Stimulated activated CD4-positive, alpha-beta T cell treated with anti-CD3 and anti-CD28 coated beads, Interleukin-1b, Interleukin-23, amount 100 ng/mL, for 24 hours (primary cell): ENCODE measurements at places on chromosomes 12 and 14.

- DNase-seq = no peak
Measured at GRCh38 chr12:107007411-107007810, 20.5 kb upstream of the MTERF2 start.

DNA sequence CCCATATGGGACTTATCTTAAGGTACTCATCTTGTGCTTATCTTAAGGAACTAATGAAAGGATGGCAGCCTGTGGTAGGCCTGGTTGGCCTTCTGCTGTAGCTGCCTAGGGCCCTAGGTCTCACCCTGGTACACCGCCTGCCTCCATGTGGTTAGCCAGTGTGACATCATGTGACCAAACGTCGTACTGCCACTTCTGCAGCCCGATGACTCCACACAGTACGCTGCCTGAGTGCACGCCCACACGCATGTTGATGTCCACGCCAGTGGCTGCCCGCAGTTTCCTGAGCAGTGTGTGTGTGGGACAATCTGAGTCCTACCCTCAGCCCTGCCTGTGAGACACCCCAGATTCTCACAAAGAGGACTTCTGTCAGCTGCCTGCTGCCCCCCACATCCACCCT, 5.1 kb downstream of the ADCY4 start:
- no peak for DNase-seq

DNA sequence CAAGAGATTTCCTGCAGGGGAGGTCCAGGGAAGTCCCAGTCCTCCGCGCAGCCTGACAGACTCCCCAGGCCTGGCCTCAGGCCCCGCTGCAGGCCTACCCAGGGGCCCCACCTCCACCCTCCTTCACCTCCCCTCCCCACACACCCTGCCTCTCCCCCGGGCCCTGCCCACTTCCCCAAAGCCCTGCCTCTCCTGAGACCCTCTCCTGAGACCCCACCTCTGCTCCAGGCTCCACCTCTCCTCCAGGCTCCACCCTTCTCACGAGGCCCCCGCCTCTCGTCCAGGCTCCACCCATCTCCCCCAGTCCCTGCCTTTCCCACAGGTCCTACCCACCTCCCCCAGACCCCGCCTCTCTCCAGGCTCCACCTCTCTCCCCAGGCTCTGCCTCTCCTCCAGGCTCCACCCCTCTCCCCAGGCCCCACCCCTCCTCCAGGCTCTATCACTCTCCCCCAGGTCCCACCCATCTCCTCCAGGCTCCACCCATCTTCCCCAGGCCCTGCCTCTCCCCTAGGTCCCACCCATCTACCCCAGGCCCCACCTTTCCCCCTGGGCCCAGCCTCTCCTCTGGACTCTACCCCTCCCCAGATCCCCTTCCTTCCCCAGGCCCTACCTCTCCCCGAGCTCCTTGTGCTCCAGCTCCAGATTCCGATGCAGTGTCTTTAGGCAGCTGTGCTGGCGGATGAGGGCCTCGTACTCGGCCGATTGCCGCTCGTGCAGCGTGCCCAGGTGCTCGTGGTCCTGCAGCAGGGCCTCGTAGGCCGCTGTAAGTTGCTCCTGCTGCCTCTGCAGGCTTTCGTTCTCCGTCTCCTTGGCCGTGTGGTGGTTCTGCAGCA, 58.8 kb upstream of the GPR68 start:
- peak; percentile 40 for DNase-seq

- no peak for DNase-seq
Measured at GRCh38 chr12:90064852-90065801, 356.5 kb upstream of the ATP2B1 start.

- DNase-seq = no peak
Measured at GRCh38 chr14:25121337-25122129, 71.6 kb upstream of the STXBP6 start.

DNA sequence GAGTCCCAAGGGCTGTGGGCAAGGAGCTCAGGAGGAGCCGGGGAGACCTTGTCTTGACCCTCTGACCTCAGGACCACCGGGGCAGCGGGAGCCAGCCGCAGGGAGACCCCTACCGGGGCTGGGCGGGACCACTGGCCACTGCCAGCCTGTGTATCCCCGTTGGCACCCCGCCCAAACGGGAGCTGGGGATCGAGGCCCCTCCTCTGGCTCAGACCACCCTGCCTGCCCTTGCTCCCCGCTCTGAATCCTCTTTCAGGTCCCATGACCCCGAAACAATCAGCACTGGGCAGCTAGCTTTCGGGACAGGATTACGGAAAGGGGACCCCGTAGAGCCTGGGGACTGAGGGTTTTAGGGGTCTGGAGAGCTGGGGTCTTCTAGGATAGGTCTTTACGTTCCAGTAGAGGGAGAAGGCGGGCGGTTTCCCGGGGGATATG, 1.3 kb downstream of the GLI1 start:
- DNase-seq = no peak

DNA sequence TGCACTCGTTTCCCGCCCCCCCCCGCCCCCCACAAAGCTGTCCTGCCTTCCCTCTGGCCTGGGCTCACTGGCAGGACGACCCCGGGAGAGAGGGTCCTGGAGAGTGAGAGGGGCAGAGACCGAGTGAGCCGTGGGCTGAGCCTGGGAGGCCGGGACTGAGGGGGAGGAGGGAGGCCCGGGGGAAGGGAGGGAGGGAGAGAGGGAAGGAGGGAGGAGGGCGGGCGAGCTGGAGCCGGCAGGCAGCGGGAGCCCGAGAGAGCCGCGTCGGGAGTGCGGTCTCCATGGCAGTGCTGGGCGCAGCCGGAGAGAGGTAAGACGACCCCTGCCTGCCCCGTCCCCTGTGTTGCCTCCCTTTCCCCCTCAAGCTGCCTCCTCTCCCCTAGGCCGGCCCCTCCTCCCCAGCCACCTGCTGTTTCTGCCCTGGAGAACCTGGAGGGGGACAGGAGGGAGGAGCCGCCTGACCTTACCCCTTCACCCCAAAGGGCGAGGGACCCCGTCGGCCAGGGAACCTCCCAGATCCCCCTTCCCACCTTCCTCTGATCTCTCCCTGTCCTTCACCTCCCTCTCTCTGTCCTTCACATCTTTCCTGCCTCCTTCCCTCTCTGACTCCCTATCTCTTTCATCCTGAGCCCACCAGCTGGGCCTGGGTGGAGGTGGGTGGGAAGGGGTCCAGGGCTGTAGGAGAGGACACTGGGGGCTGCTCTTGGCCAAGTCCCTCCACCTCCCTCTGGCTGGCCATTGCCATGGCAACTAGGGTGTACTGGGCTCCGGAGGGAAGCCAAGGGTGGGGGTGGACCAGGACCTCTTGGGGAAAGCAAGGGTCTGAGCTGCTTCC, at the start of gene GPR162:
GPR162 (plus strand) TSS at position 231 of the 835 bp plus-strand sequence. CDS start 2,078 bp downstream, outside the sequence.
- no peak for DNase-seq

DNA sequence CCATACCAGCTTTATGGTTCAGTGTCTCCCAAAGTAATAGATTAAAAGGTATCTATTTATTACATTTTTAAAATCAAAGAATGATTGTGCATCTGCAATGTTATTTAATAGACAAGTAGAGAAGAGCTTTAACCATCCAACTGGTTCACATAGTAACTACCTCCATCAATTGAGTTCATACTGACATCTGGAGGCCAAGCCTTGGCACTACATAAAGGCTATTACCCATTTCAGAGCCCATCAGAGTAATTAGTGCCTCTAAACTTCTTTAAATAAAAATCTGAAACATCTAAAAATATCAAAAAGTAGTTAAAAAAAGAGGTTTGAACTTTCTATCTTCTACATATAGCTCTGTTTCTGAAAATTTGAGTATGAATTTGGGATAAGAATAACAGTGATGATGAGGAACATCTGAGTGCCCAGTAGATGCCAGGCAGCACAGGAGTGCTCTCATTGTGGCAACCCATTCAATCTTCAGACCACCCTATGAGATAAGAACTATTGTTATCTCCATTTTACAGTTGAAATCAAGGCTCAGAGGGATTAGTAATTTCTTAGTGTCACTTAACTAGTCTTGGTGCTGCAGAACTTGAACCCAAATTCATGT, 132.9 kb upstream of the DAAM1 start:
- DNase-seq = no peak

DNA sequence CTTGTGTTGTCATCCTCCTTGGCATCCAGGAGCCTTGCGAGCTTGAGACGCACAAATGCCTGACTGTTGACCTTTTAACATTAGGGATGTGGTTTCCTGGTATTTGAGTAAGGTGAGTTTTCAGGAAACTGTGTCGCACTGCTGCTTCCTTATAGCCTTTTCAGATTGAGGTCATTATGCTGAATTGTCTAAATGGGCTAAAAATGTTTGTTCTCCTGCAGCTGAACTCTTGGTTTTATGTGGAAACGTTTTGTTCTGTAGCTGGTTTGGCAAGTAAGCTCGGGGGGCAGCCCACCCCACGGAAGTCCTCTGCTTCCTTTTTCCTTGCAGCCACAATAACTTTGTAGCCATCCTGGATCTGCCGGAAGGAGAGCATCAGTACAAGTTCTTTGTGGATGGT, 5.7 kb downstream of the PRKAB1 start:
- no peak for DNase-seq

DNA sequence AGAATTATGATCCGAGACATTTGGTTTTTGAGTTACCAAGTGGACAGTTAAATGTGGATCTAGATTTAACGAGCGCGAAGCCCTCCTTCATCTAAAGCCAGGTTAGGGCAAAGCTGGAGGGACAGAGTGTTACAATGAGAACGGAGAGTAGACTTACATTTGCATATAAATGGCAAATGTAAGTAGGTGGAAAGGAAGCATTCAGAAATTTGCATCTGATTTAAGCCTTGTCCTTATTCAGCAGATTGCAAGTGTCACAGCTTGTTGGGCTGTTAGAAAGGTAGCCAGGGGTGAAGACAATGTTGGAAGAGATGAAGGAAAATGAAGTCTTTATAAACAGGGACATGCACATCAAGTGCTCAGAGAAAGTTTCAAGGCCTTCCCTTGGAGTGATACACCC, 806.2 kb downstream of the GALC start:
- DNase-seq = no peak

DNA sequence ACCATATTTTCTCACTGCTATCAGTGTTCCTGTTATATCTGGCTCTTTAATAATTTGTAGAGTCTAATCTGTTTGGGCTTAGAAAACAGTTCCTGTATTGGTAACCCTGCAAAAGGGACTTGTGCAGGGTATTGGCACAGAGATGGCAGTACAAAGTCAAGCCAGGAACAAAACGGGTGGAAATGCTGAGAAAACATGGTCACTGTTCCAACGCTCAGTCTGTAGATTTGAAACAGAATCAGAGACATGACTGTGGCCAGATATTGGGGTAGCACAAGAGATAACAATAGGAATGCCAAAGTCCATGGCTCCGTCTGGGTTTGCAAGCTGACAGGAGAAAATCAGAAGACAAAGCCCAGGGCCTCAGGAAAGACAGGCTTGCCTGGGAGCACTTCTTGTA, 290.7 kb upstream of the PDE3A start:
- no peak for DNase-seq

GRCh38 chr14:91912035-91912434, 35.5 kb downstream of the FBLN5 start:
- no peak for DNase-seq

- DNase-seq = no peak
Measured at GRCh38 chr14:55381040-55381439, 30.6 kb downstream of the ATG14 start.

DNA sequence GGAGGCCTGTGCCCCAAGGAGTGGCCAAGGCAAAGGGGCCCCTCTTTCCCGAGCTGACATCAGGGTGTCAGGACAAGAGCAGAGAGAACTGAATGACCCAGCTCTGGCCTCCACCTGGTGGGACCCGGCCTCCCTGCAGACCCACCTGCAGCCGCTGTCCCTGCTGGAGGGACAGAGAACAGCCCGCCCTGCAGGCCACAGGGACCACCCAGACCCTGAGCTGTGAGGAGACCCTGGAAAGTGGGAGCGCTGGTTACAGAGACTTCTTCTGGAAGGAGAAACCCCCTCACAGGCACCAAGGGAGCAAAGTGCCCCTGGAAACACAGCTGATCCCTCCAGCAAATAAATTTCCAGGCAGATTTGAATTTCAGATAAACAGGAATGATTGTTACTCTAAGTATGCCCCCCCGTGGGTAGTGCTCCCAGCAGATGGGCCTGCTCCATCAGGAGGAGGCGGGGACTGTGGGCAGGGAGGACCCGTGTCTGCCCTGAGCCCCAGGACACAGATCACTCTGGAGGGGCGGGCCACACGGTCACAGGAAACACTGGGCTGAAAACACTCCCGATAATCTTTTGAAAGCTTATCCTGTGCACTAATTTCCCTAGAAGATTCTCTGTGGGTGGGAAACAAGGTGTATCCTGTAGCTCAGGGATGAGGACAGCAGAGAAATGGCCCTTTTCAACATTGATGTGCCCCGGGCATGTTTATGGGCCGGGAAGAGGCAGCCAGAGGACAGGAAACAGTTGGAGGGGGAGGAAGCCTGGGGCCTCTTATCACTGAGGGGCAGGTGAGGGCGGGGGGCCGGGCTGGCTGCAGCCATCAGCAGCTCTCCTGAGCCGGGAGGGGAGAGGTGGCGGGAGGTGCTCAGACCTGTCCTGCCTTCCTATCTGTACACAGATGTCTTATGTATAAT, 276.0 kb downstream of the ADGRD1 start:
- DNase-seq = no peak

- no peak for DNase-seq
Measured at GRCh38 chr12:74530676-74531075, 7.0 kb upstream of the ATXN7L3B start.

GRCh38 chr14:86935241-86935885, 1057.6 kb downstream of the GALC start:
- DNase-seq = no peak

DNA sequence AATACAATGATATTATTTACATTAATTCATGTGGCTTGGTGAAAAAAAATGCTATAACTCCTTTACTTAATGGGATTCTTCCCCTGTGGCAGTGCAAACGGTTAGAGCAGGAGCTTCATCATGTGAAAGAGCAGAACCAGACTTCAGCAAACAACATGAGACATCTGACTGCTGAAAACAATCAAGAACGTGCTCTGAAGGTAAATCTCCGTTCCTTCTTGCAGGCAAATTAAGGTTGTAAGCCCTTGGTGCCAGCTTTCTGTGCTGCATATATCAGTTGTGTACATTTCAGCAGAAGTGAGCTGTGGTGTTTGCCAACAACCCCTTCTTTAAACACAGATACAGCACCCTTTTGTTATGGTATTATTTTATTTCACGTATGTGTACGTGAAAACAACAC, 171.7 kb downstream of the MIPOL1 start:
- DNase-seq = no peak

GRCh38 chr12:109287181-109287580, 21.9 kb downstream of the FOXN4 start:
- DNase-seq = no peak

GRCh38 chr14:100861937-100862247, 36.0 kb downstream of the MEG3 start:
- DNase-seq = no peak

DNA sequence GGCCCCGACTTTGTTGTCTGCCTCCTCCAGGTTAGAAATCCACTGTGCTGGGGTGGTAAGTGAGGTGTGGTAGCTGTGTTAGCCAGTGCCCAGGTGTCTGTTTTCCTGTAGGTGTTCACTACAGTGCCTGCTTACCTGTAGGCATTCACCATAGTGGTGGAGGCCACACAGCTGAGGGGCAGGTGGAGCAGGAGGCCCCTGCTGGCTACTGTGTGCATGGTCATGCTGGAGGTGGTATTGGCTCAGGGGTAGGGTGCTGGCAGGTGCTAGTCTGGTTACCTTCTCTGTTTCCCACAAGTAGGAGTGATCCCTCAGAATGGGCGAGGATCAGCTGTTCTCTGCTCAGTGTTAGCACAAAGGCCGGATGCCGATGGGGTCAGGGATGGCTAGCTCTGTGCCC, 217.3 kb downstream of the SYT10 start:
- DNase-seq = no peak
